ENCODE measurements at places on chromosomes 6 and 20. TPM values are rescaled to one million over a fixed set of nuclear protein-coding genes. Genes with fewer than 3 reads are reported as not detected.

The LSM2 gene
- 45.9 TPM for total RNA-seq

The VNN1 gene
- under 0.01 TPM for total RNA-seq

The OR2J1 gene
- total RNA-seq, result not detected

The MMUT gene
- 17.2 TPM for total RNA-seq

The GGTLC1 gene
- not detected for total RNA-seq

The C20orf141 gene
- not detected for total RNA-seq

The QKI gene
- 274 TPM for total RNA-seq

The EMILIN3 gene
- total RNA-seq, result 23.5 TPM

The TFAP2B gene
- not detected for total RNA-seq

The DNMT3B gene
- total RNA-seq, result 2.1 TPM

The PDSS2 gene
- 6.8 TPM for total RNA-seq

The CHRNA4 gene
- 0.52 TPM for total RNA-seq

The CFB gene
- total RNA-seq, result 3.7 TPM

The SMLR1 gene
- total RNA-seq, result not detected

The BEND6 gene
- total RNA-seq, result not detected

The DACT2 gene
- 2.6 TPM for total RNA-seq

The LAMA2 gene
- total RNA-seq, result 187 TPM

The HLA-DPB1 gene
- total RNA-seq, result 9.9 TPM

The CLPSL2 gene
- total RNA-seq, result not detected

The IL20RA gene
- 9.9 TPM for total RNA-seq

The SLC17A1 gene
- not detected for total RNA-seq

The BAG2 gene
- 7.3 TPM for total RNA-seq

The BPIFB4 gene
- not detected for total RNA-seq

The VSTM2L gene
- not detected for total RNA-seq

The GLP1R gene
- total RNA-seq, result not detected

The GHRH gene
- not detected for total RNA-seq

The CNPY3 gene
- total RNA-seq, result 9.4 TPM

The IRAK1BP1 gene
- 3.7 TPM for total RNA-seq

The TMEM30A gene
- total RNA-seq, result 63.7 TPM

The SLC16A10 gene
- 40.7 TPM for total RNA-seq

The SLC17A9 gene
- not detected for total RNA-seq

The OR12D3 gene
- not detected for total RNA-seq

The ZGPAT gene
- total RNA-seq, result 6.8 TPM

The PPDPF gene
- 24.0 TPM for total RNA-seq

The TXLNB gene
- total RNA-seq, result 60.0 TPM

The SAMD5 gene
- 2.1 TPM for total RNA-seq

The HLA-DQA2 gene
- total RNA-seq, result not detected

The NKAIN4 gene
- 13.6 TPM for total RNA-seq

The RIMS4 gene
- total RNA-seq, result 3.1 TPM

The MYH7B gene
- 19.3 TPM for total RNA-seq

The EEF1A1 gene
- 25,587 TPM for total RNA-seq

The MUC22 gene
- total RNA-seq, result not detected

The BTNL2 gene
- total RNA-seq, result not detected

The KIFC1 gene
- 12.0 TPM for total RNA-seq

The INSM1 gene
- not detected for total RNA-seq

The BPIFA3 gene
- not detected for total RNA-seq

The GNL1 gene
- total RNA-seq, result 22.4 TPM

The IL17F gene
- not detected for total RNA-seq

The SLC17A3 gene
- total RNA-seq, result not detected

The HLA-DQB1 gene
- 7.8 TPM for total RNA-seq

The ULBP2 gene
- not detected for total RNA-seq

The ADGRF4 gene
- not detected for total RNA-seq

The UST gene
- total RNA-seq, result 14.6 TPM

Data from skeletal muscle tissue (tissue), 5 donors.